ENCODE measurements at places on chromosomes 13 and 19.
A peak's percentile ranks its signal among the peaks of the same experiment; 100 is the strongest.

DNA sequence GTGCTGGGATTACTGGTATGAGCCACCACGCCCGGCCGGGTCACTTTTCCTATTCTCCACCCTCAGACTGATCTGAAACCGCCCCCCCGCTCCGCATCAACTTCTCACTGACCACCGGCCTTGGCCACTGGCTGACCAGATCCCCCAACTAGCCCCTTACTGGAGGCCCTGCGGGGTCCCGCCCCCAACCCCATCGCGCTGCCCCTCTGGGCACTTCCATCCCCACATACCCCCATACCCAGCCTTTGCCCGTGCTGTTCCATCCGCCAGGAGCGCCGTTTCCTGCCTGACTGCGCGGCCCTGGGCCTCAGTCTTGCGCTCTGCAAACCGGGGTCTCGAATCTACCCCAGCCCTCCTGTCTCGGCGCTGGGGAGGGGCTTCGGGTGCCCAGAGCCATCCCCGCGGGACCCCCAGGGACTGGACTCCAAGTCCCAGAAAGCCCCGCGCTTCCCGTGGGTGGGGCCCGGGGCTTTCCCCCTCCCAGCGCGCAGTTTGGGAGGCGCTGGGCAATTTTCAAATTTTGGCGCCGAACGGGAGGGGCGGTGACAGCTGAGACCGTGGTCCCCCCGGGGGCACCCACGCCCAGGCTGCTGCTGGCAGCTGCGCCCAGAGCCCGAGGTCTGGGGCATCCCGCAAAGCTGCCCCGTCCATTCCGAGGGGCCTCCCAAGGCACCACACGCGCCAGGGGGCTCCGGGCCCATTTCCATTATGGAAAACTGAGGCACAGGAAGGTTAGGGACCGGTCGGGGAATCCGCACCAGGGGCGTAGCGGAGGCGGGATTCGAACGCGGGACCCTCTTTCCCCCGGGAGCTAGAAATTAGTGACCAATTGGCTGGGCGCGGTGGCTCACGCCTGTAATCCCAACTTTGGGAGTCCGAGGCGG, 5.2 kb upstream of the LMNB2 start:
- no peak for DNase-seq

GRCh38 chr19:29326849-29327840, 114.2 kb upstream of the UQCRFS1 start:
- DNase-seq: no peak

- DNase-seq: no peak
These were observed 194.0 kb downstream of the NDFIP2 start for GRCh38 chr13:79674765-79675515.

DNA sequence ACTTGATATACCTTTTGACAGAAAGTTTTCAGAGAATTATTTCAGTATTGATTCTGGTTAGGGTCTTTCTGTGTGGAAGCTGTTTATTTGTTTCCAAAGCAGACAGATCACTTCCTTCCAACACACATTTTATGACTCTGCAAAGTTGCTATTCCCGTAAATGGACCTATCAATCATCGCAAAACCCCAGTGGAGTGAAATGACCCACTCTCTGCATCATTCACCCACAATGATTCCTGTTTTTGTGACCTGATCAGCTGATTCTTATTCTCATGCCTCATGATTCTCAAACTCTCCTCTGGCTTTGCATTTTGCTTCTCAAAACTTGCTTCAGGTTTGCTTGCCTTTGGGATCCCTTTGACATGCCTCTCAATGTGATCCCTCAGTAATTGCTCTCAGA, 453.7 kb downstream of the PCDH17 start:
- DNase-seq: no peak

DNA sequence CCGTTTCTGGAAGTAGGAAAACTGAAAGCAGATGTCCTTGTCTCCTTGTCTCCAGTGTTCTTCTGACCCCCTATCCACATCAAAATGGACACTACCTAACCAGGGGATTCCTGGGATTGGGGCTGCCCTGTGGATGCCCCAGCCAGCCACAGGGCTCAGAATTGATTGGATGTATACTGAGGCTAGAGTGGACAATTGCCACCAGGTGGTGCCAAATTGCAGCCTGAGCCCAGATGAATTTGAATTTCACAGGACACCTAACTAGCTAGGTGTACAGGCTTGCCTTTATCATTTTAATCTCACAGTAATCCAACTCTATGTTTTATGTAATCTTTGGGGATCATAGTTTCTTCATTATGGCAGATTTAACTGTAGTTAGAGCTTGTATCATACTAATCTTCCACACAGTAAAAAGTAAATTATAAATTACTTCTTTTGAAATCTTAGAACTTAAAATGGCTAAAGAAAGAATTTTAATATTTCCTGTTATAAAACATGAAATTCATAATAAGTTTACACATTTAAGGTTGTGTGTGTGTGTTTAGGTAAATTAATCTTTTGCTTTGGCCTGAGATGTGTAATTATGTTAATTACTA, 58.0 kb downstream of the PIBF1 start:
- peak; percentile 60 for DNase-seq

DNA sequence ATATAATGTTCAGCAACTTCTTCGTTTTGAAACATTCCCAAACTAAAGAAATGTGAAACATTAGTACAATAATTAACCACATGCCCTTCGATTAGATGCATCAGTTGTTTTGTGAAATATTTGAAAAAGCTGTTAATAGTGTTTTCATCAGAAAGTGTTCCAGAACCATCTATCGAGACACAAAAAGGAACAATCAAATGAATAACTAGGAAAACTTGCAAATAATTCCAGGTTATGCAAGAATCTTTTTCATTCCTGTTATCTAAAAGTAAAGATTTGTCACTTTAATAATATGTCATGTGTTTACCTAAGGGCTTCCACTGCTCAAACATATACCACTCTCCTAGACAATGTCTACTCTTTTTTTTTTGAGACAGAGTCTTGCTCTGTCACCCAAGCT, 904.2 kb upstream of the MIR17HG start:
- no peak for DNase-seq

DNA sequence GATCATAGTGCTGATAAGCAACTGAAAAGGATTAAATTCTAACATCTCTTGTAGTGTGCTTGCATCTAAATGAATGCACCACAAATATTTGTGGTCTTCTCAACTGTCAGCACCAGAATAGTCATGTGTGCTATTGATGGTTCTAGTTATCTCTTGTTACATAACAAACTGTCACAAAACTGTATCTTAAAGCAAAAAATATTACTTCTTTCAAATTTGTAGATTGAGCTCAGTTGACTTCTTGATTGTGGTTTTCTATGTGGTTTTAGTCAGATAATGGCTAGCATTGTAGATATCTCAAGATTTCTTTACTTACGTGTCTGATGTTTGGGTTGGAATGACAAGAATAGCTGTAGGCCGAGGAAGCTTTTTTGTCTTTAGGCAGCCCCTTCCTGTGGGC, 431.3 kb downstream of the SLITRK6 start:
- DNase-seq: no peak

- DNase-seq: peak; percentile 80
These were observed 40.8 kb upstream of the TPP2 start for GRCh38 chr13:102555914-102556553.

DNA sequence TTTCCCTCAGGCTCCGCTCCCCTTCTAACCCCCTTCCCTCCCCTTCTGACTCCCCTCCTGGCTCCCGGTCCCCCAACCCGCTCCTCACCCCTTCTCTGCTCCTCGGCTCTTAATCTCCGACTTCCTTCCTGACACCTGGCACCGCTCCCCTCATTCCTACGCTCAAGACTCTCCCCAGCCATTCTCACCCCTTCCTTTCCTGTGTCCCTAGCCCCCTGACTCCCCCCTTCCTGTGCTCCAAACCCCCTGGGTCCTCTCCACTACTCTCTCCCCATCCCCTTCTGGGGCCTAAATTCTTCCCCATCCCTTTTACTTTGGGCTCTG, 658 bp downstream of the CLPP start:
- DNase-seq: no peak

- DNase-seq: no peak
These were observed 17.0 kb downstream of the EPS8L1 start for GRCh38 chr19:55092423-55093318.

- DNase-seq: no peak
These were observed 20.6 kb upstream of the ADGRE1 start for GRCh38 chr19:6866741-6867151.

- DNase-seq: peak; percentile 18
These were observed 207.3 kb downstream of the DLEU7 start for GRCh38 chr13:50636007-50636704.

GRCh38 chr13:105984236-105984635, 551.2 kb downstream of the EFNB2 start:
- no peak for DNase-seq

- no peak for DNase-seq
These were observed 87.6 kb downstream of the CYSLTR2 start for GRCh38 chr13:48741377-48741776.

All from NCI-H748 treated with DMSO at 0.1 percent for 48 hours (cell line).